ENCODE measurements at places on chromosomes 11 and 22.
A peak's percentile ranks its signal among the peaks of the same experiment; 100 is the strongest.

DNA sequence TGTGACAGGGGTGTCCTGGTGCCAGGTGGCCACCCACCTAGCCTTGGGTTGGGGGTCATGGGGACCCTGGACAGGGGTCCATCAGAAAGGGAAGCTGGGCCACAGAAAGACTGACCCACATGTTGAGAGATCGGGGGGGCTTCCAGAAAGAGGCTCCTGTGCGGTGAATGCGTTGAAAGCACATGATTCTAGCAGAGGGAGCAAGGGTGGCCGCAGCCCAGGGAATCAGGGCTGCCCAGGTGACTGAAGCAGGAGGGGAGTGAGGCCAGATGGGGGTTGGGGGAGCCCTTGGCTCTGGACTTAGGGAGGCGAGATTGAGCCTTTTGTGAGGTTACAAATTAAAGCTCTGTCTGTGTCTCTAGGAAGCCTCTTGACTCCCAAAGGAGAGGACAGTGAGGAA is 80.7 kb downstream of the MORC2 start:
- no peak for DNase-seq

DNA sequence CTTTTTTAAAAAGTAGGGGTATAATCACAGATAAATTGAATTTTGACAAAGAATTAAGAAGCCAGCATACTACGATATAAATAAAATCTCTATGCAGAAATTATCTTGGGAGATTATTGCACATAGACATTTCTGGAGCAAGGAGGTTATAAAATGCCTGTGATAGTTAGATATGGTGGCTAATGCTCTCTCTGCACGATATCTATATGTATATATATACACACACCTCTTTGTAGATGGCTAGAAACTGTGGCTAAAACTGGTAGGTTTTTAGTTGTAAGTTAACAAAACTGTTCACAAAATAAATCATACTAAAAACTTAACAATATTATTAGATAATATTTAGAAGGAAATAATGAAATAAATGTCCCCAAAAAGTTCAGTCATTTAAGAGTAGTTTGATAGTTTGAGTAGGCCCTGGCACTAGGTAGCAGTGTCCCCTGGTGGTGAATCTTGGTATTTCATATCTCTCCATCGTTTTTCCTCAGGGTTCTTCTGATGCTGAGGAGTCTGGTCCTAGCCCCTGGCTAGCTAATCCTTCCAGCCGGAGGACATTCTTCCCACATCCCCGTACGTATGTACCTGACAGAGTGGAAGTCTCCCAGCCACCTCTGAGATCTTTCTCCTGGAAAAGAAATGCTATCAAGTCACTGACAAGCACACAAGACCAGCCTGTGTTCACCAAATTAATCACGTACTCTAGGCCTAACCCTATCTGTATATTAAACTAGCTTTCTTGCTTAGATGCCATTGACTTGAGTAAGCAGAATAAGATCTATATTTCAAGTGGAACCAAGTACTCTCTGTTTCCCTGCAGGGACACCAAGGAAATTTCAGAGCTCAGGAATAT is 32.2 kb downstream of the ART5 start:
- peak; percentile 40 for DNase-seq

- peak; percentile 40 for DNase-seq
Measured at GRCh38 chr22:41925783-41926460, 684 bp downstream of the TNFRSF13C start.

- DNase-seq = peak; percentile 57
Measured at GRCh38 chr11:6705905-6706535, 22.9 kb upstream of the MRPL17 start.

GRCh38 chr11:33690290-33691065 is 10.1 kb downstream of the C11orf91 start:
- peak; percentile 99 for DNase-seq

DNA sequence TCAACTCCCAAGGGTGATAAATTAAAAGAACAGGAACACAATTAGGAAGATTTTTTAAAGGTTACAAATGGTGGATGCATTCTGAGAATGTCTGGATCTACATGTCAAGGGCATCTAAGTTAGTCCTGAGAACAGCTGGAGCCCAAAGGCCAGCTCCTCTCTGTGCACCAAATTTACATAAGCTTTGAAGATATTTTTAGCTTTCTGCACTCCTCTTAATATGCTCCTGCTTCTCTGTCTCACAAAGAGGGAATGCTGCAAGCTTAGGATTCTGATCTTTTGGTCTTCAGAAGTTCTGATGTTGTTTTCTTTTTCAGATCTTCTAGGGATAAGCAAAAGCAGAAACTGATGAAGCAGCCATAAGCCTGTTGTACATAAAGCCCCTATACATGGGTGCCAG is 309.8 kb upstream of the NCAM1 start:
- DNase-seq = no peak

DNA sequence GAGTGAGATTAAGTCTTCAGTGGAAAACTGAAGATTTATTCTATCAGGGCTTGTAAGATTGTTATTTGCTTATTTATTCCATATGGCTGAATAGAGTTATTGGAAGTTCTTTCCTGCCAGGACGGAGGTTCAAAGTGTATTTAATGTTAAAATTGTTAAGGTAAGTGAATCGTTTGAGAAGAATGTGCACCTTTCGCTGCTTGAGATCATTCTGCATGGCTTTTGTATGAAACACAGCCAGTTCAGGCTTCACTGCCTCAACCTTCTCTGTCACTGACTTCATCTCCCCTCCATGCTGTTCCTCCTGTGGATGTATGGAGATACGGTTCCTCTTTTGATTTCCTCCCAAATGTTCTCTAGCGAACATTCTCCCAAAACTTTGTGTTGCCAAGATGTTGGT is 19.2 kb upstream of the OR51L1 start:
- DNase-seq = no peak

DNA sequence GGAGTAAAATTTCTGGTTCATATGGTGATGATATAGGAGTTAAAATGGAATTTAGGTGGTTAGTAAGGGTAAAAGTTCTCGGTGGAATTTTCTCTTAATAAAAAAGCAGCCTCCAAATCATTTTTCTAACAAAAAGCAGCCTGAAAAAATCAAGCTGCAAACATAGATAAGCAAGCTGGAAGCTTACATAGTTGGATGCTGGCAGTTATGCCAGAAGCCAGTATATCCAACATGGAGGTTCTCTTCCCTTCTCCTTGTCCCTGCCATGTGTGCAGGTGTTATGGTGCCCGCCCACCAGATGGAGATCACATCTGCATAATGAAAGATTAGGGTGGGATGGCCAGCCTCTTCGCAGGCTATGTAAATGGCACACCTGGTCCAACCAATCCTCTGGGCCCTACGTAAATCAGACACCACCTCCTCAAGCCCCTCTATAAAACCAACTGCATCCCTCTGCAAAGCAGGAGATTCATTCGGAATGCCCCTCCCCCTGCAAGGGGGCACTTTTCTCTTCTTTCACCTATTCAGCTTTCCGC is 22.4 kb downstream of the PIWIL3 start:
- DNase-seq = no peak

- DNase-seq = no peak
Measured at GRCh38 chr11:1084561-1085439, 10.1 kb downstream of the MUC2 start.

- peak; percentile 8 for DNase-seq
Measured at GRCh38 chr11:113874581-113875233, 665 bp downstream of the USP28 start.

GRCh38 chr22:43996170-43996980 is 27.7 kb upstream of the PARVB start:
- no peak for DNase-seq

GRCh38 chr22:27329966-27330645 is 471.4 kb downstream of the MN1 start:
- no peak for DNase-seq

DNA sequence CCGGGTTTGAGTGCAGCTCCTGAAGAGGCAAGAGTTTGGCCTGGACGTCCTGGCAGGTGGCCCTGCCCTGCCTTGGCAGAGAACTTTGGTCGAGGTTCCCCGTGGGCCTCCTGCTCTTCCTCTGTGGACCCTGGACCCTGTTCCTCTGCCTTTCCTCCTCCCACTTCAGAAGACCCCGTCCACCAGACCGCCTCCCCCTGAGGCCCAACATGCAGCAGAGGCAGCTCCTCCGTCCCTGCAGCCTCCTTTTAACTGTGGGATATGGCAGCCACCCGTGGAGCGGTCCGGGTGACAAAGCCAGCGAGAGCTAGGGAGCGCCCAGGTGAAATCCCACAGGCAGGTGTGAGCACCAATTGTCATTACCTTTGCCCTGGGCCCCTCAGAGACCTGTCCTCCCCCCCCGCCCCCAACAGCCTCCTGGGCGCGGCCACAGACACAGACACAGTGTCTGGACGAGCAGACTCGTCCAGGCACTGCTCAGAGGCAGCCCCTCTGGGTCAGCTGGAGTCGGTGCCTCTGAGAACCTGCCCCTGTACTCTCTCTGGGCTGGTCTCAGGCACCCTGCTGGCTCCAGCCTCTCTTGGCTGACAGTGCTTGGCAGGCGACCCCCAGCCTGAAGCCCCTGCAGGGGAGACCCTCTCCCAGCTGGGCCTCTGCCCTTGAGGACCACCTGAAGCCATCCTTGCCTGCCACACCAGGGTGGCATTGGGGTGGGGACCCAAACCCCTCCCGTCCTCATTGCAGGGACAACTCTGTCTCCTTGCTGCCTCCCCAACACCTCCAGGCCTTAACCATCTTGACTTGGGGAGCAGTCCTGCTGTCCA is 4.1 kb upstream of the PTDSS2 start:
- no peak for DNase-seq

DNA sequence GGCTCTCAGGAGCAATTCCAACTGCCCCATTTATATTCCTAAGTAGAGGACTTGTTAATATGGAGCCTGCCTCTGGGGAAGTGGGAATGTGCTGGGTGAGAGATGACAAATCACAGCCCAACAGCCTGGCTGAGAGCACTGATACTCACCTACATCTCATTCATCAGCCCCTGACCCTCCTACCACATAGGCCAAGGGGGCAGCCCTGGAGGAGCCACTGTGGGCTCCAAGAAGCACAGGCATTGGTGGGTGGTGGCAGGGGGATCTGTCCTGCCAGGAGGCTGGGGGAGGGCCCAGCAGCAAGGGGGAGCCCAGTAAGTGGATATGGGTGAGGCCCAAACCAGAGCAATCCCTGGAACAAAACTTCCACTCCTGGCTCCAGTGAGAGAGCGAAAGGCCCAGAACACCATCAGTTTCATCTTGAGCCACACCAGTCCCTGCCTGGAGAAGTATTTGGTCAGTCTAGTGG is 79.7 kb downstream of the BUD13 start:
- DNase-seq = no peak

DNA sequence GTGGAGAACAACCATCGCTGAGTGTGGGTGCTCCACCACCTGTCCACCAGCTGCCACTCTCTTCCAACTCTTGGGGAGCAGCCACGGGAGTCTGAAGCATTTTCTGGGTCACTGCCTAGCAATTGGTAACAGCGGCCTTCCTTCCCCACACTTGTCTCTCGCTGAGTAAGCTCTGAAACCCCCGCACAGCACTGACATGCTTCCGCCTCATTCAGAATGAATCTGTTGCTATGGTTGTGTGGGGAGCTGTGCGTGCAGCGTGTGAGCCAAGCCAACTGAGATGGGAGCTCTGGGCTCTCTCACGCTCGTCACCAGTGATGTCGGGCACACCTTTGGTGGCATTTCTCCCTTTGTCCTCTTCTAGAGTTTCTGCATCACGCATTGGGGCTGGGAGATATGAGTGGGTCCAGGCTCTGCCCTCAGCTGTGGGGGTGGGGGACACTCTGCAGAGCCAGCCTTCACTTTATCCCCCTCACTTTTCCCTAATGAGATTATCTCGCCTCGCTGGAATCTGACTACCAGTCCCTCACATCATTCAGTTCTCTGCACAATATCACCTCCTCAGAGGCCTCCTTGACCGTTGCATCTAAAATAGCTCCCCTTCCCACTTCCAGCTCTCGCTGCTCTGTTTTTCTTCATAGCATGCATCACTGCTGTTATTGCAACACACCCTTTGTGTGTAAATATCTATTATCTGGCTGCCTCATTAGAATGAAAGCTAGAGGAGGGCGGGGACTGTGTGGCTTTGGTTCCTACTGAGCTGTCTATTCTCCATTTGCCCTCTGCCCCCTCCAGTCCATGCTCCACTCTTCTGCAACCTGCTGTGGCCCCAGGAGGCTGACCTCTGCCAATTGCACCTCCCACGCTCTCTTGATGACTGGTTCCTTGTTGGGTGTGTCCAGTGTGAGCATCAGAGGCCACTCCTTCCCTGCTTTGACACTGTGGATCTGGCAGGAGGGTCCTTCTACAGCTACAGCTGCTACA is 569.9 kb upstream of the CADM1 start:
- peak; percentile 14 for DNase-seq

- no peak for DNase-seq
Measured at GRCh38 chr22:48923165-48923865, 904.4 kb downstream of the BRD1 start.

DNA sequence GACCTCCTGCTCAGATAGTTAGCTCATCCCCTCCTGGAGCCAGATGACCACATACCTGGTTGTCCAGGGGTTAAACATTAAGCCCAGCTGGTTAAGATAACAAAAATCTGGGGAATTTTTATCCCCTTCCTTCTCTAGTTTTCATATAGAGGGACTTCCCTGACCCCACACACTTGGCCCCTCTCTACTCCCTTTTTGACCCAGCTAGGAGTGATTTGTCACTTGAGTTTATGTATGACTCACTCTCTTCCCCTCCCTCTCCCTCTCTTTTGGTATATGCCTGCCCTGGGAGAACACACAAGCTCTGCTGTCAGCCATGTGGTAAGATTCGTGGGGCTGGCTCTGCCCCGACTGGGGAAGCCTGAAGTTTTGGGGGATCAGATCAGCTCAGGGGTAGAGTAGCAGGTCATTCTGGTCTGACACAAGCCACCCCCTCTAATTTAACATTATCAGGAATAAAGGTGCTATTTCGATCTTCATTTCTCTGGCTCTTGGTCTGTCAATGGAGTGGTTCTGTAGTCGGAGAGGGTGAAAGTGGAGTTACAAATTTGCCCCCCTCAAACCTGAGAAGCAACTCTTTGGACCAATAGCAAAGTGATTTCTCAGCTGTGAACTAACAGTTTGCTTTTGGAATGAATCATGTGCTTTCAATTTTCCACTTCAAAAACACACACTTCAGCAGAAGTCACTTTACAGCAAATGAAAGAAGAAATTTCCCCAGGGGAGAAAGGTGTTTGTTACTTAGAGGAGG is 415.3 kb upstream of the CADM1 start:
- DNase-seq = peak; percentile 67

GRCh38 chr11:78038697-78039313 is 15.7 kb upstream of the KCTD14 start:
- no peak for DNase-seq

- no peak for DNase-seq
Measured at GRCh38 chr11:126764231-126764630, 236.3 kb downstream of the KIRREL3 start.

DNA sequence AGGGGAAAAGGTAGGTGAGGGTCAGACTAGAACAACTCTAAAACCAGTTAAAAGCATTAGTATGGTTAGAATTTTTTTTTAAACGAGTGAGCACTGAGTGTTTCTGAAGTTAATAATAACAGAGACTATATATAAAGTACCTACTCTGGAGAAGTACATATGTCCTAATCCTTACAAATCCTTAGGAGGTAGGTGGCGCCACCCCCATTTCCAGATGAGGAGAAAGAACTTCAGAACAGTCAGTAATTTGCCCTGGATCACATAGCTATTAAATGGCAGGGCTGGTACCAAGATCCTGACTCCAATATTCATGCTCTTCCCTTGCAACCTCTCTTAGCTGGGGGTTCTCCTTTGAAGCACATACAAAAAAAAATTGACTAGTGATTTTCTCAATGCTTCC is 80.5 kb downstream of the CLPB start:
- DNase-seq = peak; percentile 17

- no peak for DNase-seq
Measured at GRCh38 chr11:57237204-57237681, at the start of gene APLNR. TSS of gene APLNR (minus strand) at chr11:57237250. CDS start at chr11:57237004, 246 bp downstream.

GRCh38 chr11:100673063-100673462 is 14.0 kb upstream of the ARHGAP42 start:
- DNase-seq = no peak

GRCh38 chr11:76592961-76593360 is 77.6 kb downstream of the LRRC32 start:
- DNase-seq = no peak
